NCI-H774 (cell line): ENCODE measurements at places on chromosomes 6 and 20.
A peak's percentile ranks its signal among the peaks of the same experiment; 100 is the strongest.

DNA sequence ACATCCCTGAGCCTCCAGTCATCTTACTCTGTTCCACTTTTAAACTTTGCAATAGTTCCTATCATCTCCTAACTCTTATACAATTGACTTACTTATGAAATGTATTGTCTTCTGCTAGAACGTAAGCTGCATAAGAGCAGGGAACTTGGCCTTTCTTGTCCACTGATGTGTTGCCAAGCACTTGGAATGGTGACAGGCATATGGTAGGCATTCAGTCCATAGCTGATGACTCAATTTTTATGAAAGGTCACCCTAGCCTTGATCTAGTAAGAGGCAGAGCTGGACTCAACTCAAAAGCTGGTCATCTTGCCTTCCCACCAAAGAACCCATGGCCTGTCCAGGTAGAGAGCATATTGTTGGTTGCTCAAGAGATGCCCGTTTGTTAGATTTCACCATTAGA lies 82.4 kb upstream of the FAM184A start:
- no peak for DNase-seq

GRCh38 chr6:55047451-55048044 lies 126.8 kb upstream of the HCRTR2 start:
- no peak for DNase-seq

DNA sequence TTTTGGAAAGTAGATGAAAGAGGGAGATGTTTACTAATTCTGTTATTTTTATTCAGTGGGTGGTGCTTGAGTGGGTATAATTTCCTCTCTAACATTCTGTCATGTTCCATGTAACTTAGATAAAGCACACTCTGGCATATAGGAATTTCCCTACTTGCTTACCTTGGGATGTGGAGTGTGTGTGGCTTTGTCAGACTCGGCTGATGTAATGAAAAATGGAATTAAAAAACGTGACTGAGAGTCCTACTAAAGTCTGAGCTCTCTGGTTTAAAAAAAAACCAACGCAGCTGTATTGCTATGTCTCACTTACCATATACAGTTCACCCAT lies 98.3 kb downstream of the JARID2 start:
- no peak for DNase-seq

DNA sequence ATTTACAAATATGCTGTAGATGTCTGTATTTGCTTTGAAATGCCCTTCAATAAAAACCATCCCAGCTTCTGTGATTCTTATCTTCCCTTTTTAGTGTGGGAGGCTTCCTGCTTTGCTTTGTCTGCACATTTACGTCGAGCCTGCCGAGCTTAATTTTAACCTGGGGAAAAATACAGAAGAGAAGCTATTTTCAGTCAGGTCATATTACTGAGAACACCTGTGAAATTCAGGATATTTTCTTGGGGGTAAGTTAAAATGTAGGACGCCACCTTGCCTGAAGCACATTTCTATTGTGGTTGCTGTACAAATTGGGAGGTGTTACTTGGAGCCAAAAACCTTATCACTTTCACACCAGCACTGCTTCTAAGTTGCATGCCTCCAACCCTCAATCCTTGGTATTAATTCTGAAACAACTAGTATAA lies 43.6 kb upstream of the FUCA2 start:
- DNase-seq: no peak

- DNase-seq: no peak
Measured at GRCh38 chr20:61529354-61529753, 277.3 kb downstream of the CDH4 start.

GRCh38 chr6:92479831-92480230 lies 939.5 kb downstream of the EPHA7 start:
- no peak for DNase-seq

DNA sequence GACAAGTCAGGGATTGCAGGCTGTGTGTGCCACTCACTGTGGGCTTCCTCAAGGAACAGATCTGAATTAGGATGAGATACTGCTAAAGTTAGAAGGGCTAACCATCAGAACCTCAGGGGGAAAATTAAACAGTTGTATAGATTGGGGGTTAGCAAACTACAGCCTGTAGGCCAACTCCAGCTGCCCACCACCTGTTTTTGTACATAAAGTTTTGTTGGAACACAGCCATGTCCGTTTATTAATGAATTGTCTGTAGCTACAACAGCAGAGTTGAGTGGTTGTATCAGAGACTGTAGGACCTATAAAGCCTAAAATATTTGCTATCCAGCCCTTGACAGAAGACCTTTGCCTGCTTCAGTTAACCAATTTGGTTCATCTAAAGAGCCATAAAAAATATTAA lies 127.2 kb upstream of the ECI2 start:
- DNase-seq: no peak

GRCh38 chr6:189676-190075 lies 102.6 kb upstream of the DUSP22 start:
- DNase-seq: no peak

DNA sequence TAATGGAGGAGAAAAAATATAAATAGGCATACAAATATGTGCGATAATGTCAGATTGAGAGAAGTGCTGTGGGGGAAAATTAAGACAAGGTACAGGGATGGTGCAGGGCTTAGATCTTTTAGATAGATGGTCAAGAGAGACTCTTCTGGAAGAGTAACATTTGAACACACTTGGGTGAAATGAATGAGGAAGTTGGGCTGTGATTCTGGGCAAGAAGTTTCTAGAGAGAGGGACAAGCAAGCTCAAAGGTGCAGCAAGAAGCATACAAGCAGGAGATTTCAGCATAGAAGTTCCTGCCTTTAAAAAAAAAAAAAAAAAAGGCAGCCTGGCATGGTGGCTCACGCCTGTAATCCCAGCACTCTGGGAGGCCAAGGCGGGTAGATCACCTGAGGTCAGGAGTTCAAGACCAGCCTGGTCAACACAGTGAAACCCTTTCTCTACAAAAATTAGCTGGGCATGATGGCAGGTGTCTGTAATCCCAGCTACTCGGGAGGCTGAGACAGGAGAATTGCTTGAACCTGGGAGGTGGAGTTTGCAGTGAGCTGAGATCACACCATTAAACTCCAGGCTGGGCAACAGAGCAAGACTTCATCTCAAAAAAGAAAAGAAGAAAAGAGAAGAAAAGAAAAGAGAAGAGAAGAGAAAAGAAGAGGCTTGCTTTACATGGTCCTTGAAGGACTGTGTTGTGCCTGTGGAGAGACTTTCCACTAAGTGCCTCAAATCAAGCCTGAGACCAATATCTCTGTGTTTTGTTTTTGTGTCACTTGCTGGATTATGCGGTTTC lies 9.7 kb upstream of the CD83 start:
- DNase-seq: no peak

DNA sequence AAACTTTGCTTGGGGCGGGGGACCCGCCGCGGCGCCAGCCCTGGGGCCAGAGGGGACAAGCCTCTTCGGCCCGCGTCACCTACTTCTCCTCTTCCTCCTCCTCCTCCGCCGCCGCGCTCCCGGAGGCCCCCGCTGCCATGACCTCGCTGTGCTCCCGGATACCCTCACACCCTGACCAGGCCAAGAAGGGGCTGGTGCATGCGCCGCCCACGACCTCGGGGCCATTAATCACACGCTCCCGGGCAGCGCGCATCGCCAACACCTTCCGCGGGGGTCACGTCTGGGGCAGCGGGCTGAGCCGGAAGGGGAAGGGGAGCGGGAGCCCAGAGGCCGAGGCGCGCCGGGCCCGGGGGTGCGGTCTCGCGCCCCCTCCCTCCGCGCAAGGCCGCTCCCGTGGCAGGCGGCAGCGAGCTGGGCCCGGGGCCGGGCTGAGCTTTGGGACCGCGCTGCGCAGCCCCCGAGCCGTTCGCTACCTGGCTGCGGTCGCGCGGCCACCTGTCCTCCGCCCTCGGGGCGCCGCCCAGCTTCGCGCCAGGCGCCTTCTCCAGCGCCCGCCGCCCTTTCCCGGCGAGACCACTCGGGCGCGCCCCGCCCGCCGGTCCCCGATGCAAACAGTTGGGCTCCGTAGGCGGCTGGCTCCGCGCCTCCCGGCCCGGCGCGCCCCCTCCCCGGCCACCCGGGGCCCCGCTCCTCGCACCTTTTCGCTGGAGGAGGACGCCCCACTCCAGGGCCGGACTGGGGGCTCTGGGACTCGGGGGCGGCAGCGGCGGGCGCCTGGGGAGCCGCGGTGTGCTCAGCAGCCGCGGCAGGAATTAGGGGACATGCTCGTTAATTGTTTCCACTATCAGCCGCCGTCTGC lies 575 bp upstream of the CNR1 start:
- DNase-seq: peak; percentile 29

DNA sequence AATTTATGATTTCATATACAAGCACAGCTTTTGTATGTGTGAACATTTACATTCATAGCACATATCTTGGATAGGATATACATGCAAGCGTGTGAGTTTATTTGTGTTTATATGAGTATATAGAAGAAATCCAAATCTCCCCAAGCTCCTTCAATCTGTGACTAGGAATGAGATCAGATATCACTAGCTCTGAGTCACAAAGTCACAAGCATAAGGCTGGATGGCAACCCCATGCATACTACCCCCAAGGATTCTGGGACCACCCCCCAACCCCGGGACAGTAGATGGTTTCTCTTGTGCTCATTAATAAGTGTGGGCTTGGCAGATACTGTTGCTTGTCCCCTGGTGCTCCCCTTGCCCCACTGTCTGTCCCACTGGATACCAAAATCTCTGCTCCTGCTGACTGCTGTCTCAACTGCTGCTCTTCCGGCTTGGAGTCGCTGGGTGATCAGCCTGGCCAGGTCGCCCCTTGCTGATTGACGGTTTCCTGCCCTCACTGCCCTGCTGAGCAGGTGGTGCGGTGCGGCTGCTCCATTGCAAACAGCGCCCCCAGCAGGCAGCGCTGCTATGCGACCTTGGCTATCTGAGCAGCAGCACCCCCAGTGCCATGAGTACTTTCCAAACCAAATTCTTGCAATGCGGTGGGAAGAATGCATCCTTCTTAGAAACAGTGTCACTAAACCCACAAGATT lies 279.4 kb downstream of the CD83 start:
- DNase-seq: no peak

GRCh38 chr20:16052456-16052855 lies 520.8 kb downstream of the KIF16B start:
- no peak for DNase-seq

- DNase-seq: no peak
Measured at GRCh38 chr6:120112980-120113379, 763.4 kb upstream of the MAN1A1 start.

- no peak for DNase-seq
Measured at GRCh38 chr6:105319331-105319730, 83.6 kb downstream of the PREP start.

DNA sequence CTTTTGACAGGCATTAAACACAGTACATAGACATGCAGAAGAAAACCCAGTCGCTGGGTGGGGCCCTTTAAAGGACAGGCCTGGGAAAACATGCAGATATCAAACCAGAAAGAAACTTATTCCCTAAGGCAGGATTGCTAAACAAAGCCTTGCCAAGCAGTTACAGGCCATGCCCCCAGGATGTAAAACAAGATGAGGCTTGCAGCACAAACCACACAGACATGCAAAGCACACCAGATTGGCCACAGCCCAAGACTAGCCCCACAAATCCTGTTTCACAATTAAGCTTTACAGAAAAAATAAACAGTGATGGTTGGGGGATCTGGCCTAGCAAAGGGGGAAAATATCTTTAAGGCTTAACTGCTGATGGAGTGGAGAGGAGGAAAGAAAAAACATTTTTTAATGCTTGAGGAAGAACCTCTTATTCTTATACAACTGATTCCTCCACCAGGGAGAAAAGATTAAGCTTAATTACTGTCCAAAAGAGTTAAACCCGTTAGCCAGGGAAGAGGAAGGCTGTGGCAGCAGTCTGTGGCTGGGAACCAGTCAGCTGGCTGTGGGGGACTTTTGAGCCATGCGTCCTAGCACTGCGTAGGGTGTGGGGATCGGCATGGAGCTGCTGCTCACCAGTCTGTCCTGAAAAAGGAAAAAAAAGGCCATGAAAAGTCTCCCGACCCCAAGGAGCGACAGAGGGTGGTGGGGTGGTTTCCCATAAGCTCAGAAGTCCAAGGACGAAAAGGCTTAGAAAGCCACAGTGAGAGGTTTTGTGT lies 28.4 kb downstream of the COL19A1 start:
- DNase-seq: no peak

DNA sequence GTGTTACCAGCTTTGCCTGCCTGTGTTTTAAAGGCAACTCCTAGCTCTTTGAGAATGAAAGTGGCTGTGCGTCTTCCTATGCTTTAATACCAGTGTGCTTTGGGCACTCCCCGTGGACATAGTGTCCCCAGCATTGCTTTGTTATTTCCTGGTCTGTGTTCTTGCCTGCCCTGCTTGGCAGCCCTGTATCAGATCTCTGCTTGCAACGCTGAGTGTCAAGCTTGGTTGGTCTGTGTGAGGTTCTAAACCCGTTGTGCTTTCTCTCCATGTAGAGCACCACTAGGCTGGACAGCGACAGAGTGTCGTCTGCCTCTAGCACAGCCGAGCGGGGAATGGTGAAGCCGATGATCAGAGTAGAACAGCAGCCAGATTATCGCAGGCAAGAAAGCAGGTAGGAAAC lies 80.2 kb downstream of the AFDN start:
- DNase-seq: peak; percentile 18

DNA sequence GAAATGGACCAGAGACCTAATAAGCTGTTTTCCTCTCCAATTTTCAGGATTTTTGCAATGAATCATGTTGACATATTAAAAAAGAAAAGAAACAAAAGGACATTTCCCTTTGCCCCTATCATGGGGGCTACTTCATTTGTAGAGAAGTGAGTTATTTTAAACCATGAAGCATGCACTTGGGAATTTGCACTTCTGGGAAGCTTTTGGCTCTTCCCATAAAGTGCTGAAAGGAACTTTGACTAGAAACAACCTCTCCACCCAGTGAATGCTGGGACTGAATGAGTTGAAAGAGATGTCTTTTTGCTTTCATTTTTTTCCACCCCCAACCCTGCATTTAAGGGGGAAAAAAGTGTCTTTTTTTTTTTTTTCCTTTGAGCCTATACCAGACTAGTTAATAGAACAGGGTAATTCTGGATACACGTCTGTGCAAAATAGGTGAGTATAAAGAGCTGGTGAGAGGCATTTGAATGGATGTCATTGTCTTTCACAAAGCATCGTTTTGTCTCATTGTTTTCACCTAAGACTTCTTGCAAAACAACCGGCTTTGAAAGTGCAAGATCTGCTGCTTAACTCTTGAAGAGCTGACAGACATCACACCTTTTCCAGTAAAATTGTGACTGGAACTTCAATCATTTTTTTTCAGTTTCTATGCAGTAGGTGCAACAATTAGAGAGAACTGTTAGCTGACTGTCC lies 138.7 kb upstream of the BACH2 start:
- no peak for DNase-seq

GRCh38 chr20:43812216-43812615 lies 85.4 kb upstream of the GTSF1L start:
- DNase-seq: no peak

DNA sequence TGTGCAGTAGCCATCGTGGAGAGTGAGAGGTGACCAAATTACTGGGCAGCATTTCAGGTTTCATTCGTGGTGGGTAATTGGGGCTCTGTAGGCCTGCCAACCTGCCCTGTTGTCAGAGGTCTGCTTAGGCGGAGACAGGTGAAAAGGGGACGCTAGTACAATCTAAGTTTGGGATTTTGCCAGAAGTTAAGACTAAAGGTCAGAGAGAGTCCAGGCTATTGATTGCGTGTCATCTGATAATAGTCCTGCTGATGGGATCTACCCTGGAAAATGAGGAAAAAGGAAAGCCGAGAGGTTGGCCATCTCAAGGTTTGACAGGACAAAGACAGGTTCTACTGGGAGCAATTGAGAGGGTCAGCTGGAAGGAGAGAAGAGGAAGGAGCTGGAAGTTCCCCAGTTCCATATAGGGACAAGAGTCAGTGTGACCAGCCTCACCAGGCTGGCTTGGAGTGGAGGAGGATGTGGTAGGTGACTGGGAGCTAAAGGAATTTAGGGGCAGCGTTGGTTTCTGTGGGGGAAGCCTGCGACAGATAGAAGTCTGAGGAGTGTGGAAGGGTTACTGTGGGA lies 10.9 kb downstream of the ARFGEF2 start:
- no peak for DNase-seq
